ENCODE measurements at places on chromosomes 6 and 20.

GRCh38 chr6:132126150-132126549 lies 175.0 kb upstream of the CCN2 start:
- DNase-seq: no peak

GRCh38 chr6:161481786-161482516 lies 208.1 kb upstream of the AGPAT4 start:
- DNase-seq: no peak

DNA sequence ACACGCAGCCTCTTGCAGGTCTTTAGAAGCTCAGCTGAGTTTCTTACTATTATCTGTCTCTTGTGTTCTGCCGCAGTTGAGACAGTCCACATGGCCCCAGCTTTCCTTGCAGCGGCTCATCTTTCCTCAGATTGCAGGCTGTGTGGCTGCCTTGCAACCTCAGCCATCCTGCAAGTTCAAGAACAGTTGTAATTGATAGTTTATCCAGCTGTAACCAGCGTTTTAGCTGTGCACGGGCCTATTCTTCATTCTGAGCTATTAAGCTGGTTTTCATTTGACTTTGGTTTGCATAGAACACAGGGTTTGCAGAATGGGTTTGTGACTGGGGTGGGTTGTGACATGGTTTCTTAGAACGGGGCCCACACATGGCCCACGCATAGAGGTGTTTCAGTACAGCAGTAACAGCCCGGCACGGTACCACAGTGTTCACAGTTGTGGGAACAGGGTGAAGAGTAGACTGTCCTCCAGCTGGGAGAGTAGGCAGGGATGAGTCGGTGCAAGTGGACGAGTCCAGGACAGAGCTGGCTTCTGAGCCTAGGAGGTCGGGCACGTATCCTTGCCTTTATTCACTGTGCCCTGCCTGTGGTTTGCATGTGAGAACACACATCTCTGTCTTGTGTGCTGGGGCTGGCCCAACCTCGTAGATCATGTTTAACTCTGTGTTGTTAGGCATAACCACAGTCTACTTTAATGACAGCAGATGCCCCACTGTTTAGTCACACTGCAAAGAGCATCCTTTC lies 89.2 kb downstream of the RPP40 start:
- no peak for DNase-seq

GRCh38 chr6:33320315-33321181 lies 3.0 kb upstream of the ZBTB22 start:
- no peak for DNase-seq

DNA sequence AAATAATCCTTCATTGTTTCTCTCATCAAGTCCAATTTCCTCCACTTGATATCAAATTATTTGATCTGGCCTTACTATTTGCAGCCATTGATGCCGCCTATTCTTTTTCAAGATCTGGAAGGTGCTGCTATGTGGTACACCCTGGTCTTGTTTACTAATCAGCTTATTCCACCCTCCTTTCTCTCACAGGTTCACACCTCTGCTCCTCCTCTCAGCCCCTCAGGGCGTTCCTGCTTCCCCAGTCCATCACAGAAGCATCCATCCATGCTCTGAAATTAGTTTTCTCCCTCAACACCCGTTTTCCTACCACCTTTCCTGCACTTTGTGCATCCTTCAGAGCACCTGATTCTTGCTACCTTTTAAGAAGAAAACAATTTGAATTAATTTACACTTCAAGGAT lies 183.6 kb downstream of the EPHA7 start:
- no peak for DNase-seq

Measured in CD4-positive, alpha-beta T cell treated with Interleukin-17A for 1 hour (primary cell).